ENCODE measurements at places on chromosomes 3 and 15. TPM values are rescaled to one million over a fixed set of nuclear protein-coding genes. Genes with fewer than 3 reads are reported as not detected.

KNG1 gene
- total RNA-seq: not detected

SLC9A9 gene
- 74.0 TPM for total RNA-seq

RRP9 gene
- total RNA-seq: 19.7 TPM

HYPK gene
- total RNA-seq: 8.6 TPM

SCN11A gene
- under 0.01 TPM for total RNA-seq

CXCR6 gene
- not detected for total RNA-seq

MOBP gene
- not detected for total RNA-seq

ANKUB1 gene
- not detected for total RNA-seq

XCR1 gene
- total RNA-seq: under 0.01 TPM

UQCC5 gene
- total RNA-seq: 5.1 TPM

KCNMB2 gene
- 0.17 TPM for total RNA-seq

OCA2 gene
- total RNA-seq: not detected

CCR3 gene
- 0.26 TPM for total RNA-seq

AP3B2 gene
- total RNA-seq: 0.17 TPM

DLL4 gene
- under 0.01 TPM for total RNA-seq

PLS1 gene
- 0.83 TPM for total RNA-seq
